Lower lobe of right lung (tissue), 2 donors: ENCODE measurements at places on chromosomes 5 and 9.

DNA sequence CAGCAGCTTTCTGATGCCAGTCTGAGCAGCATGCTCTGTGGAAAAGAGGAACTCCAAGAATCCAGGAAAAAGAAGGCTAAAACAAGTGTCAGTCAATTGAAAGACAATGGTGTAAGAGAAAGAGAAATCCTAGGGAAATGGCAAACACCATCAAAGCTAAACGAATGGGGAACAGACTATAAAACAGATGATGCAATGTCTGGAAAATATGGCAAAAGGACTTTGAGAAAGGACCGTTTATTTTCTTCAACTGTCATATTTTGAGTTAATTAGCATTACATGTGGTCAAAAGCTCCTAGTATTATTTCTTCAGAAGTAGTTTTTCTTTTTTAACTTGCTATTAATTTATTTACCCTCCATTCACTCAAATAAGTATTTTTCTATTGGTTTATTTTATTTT lies 465.2 kb downstream of the LRRC70 start:
- no peak for DNase-seq

DNA sequence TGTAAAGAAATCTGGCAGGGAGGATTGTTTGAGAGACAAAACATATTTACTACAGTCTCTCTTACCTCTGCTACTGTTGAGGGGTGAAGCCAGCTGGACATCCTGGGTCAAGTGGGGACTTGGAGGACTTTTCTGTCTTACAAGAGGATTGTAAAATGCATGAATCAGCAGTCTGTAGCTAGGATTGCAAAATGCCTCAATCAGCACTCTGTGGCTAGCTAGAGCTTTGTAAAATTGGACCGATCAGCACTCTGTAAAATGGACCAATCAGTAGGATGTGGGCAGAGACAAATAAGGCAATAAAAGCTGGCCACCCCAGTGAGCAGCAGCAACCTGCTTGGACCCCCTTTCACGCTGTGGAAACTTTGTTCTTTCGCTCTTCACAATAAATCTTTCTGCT lies 995.8 kb upstream of the CDH6 start:
- no peak for DNase-seq

GRCh38 chr5:55699041-55699688 lies 13.0 kb downstream of the SLC38A9 start:
- no peak for DNase-seq

DNA sequence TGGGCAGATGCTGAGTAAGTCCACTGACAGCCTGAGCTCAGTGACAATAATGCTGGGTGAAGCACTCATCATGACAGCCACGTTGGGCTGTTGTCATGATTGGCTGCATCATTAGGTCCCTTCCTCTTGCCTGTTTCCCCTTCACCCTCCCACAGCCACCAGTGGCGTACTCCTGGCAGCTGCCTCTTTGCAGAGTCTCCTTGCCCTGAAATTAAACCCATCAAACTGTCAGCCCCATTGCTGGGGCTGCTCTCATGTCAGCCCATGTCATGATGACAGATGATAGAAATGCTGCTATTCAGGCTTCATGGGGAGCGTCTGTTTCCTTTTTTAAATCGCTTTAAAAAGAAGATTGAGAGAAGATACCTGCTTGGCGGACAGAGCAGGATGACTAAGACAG lies 327.4 kb downstream of the AGTPBP1 start:
- DNase-seq, result no peak

- no peak for DNase-seq
Observed at GRCh38 chr9:120916588-120916987, 10.0 kb downstream of the TRAF1 start.

DNA sequence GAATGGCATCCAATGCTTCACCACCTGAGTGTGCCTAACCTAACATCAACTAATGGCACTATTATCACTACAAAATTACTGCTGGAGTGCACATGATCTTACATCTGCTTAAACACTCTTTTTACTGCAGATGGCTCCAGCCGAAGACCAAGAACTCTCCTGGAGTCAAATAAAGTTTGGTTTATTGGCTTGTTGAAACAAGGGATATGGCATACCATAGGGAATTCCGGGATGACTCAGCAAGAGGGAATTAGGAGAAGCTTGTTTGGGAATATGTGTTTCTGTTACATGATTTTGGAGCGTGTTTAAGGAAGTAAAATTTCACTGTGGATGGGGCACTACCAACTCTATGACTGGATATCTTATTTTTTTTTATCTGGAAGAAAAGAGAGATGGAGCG lies 872.6 kb downstream of the DTWD2 start:
- DNase-seq, result no peak

GRCh38 chr5:104431002-104431620 lies 868.5 kb upstream of the NUDT12 start:
- no peak for DNase-seq

DNA sequence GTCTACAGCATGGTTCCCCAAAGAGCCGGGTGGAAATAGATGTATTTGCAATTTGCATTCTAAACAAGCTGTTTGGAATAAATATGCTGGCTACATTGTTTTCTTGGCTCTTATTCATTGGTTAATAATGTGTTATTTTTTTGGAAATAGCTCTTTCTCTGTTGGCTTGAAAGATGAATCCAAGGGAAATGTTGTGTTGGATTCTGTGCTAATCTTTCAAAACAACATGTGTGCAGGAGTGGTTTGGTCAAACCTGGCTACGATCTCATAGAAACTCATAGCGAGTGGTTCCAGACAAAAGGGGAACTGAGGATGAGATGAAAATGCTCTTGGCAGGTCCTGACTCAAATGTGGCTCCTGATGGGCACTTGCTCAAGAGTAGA lies 63.7 kb upstream of the CXCL14 start:
- no peak for DNase-seq

DNA sequence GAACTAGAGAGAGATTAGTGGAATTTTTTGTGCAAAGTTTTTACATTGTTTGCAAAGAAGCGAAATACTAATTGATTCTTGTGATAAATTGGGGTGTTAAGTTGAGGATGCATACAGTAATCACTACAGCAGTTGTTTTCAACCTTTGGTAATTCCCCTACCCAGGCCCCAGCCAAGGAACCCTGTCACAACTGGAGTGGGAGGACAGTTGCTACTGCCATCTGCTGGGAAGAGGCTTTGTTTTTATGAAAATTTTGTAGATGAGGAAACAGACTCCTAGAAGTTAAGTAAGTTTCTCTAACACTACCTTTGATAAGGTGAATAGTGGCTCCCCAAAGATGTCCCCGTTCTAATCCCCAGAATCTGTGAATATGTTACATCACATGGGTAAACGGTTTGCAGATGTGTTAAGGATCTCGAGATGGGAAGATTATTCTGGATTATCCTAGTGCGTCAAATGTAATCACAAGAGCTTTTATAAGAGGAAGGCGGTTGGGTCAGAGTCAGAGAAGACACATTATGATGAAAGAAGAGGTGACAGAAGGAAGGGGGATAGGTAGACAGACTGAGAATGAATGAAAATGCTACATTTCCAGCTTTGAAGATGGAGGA lies 34.0 kb upstream of the PPP1R2B start:
- DNase-seq, result no peak

- no peak for DNase-seq
Observed at GRCh38 chr5:170247363-170247762, 14.6 kb downstream of the C5orf58 start.

GRCh38 chr5:1552521-1553255 lies 28.9 kb upstream of the LPCAT1 start:
- no peak for DNase-seq

- DNase-seq, result no peak
Observed at GRCh38 chr9:33108472-33108871, 32.0 kb upstream of the SMU1 start.

GRCh38 chr5:14946815-14947620 lies 75.4 kb upstream of the ANKH start:
- no peak for DNase-seq

DNA sequence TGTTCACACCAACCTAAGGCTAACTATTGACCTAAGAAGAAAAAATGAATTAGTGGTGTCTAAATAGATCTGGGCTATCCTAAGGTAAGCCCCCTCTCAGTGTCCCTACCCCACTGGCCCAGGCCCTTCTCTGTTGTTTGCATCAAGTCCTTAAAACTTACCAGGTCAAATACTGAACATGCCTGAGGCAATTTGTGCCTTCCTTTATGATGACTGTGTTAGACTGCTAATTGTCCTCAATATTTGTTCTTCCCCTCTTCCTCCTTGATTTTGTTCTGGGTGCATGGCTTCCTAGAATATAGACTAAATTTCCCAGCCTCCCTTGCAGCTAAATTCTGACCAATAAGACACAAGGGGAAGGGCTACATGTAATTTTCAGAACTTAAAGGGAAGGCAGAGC lies 199.9 kb downstream of the ADAMTS12 start:
- DNase-seq, result no peak

DNA sequence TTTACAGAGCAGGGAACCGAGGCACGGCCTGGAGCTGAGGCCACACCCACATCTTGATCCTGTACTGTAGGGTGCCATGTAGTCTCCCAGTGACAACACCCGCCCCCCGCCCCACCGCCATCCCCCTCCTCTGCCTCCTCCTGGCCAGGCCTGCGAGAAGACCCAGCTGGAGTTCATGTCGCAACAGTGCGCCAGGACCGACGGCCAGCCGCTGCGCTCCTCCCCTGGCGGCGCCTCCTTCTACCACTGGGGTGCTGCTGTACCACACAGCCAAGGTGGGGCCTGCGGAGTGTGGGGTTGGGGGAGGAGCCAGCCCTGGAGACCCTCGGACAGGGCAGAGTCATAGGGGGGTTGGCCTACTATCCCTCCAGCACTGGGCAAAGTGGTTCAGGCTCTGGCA lies 14.5 kb downstream of the ADAMTS13 start:
- no peak for DNase-seq

- DNase-seq, result no peak
Observed at GRCh38 chr9:73871636-73872035, 625.5 kb upstream of the RORB start.

DNA sequence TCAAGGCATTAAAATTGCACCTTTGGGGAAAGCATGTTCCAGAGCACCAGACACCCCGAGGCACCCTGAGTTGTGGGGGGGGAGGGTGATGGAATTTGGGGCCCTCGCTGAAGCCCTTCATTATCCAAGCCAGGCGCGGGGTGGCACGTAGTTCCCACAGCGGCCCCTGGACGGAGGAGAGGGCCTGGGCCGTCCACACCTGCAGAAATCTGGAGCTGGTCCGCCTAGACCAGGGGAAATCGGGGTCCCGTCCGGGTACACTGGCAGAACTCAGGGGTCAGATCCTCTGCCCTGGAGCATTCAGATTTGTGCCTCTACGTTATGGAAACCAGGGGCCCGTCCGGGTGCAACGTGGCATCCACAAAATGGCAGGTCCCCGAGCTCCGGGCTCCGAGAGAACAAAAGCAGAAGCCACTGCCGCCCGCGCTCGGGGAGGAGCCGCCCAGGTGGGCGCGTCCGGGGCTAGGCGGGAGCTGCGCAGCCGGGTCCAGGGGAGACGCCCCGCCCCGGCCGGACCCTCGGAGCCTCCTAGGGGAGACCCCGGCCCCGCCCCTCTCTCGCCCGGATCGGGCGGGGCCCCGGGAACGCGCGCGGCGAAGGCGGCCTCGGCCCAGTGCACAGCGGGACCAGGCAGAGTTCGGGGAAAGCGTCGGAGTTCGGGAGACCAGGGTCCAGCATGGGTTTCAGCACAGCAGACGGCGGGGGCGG lies at the start of gene PLEKHG4B:
Gene PLEKHG4B (plus strand): TSS at position 613 of the 708 bp plus-strand sequence. CDS start 64 bp downstream, at position 677.
- DNase-seq, result no peak

DNA sequence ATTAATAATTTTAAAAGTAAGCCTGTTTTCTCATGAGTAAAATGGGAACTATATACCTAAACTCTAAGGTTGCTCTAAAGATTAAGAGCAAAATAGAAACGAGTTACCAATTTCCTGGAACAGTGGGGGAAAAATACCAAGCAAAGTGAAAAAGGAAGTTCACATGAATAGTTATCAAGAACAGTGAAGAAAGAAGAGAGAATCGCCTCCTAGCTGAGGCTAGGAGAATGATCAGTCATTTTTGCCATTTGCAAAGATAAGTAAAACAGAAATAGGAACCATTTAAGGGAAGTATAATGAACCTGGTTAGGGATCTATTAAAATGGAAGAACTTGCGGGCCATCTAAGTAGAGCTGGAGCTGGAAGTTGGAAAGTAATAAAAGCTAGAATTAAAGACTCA lies 50.7 kb downstream of the P4HA2 start:
- no peak for DNase-seq

DNA sequence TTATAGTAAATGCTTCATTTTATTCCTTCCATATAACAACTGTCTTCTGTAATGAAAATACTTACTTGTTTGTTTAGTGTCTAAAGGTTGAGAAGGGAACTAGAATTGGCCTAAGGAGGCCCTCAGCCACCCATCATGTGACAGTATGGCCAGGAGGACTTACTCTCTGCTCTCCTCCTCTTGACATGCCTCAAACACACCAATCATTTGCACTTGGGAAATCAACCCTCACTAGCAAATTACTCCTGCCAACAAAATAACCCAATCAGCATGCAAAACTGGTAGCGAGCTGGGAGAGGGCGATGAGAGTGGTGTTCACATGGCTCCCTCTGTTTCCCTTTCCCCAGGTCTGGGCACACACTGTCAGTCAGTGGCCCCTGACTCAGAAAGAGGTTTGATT lies 58.6 kb upstream of the MEF2C start:
- no peak for DNase-seq

DNA sequence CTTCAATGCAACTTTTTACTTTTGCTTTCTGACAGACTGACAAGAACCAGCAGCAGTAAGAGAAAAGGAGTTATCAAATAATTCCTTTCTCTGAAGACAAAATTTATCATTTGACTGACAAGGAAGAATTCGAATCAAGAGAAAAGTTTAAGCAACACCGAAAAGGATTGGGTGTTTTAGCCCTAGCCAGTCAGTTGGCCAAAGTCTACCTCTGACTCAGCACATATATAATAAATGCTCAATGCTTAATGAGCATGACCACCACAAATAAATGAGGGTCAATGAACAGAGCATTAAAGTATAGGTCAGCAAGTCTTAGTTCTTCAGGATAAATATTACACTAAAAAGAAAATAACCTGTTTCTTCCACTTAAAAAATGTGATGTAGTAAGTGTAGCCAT lies 1603.5 kb upstream of the C9orf72 start:
- DNase-seq, result no peak

- no peak for DNase-seq
Observed at GRCh38 chr5:131536850-131537448, 98.1 kb downstream of the RAPGEF6 start.

DNA sequence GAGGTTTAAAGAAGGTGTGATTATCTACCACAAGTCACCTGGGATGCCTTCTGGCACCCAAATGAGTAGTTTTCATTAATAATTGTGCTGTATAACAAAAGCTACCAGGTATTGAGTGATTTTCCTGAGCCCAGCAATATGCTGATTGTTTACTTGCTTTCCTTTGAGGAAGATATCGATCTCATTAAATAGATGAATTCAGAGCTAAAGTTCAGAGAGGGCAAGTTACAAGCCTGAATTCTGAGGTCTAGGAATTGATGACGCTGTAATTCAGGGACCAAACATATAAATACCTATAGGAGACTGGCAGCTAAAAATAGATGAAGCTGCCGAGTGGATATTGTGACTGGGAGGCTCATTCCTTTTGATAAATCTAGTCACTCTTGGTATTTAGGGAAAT lies 1.1 kb downstream of the ERCC6L2 start:
- no peak for DNase-seq

GRCh38 chr9:69633716-69634115 lies 38.5 kb downstream of the APBA1 start:
- no peak for DNase-seq
